Left cardiac atrium (tissue), 4 donors: ENCODE measurements at places on chromosomes 7 and 10. TPM values are rescaled to one million over a fixed set of nuclear protein-coding genes. Genes with fewer than 3 reads are reported as not detected.

AZGP1 gene
- total RNA-seq = 36.2 TPM

DNA sequence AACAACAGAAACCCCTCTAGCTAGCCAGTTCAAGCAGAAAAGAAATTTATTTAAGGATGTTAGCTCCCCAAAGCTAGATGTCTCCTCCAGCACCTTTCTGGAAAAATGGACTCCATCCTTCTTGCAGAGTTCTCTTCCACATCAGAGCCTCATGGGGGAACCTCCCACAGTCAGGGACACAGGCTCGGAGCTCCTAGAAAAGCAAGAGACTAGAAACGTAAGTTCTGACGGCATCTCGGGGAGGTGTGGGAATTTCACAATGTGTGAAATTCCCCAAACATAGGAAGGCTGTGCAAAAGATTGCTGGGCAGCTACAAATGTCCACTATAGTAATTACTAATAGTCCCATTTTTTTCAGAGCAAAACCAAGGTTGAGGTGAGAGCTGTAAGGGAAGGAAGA lies 184.8 kb downstream of the EVX1 start:
- no peak for DNase-seq

VWDE gene
- 8.8 TPM for total RNA-seq

AFAP1L2 gene
- total RNA-seq = 5.5 TPM

DNA sequence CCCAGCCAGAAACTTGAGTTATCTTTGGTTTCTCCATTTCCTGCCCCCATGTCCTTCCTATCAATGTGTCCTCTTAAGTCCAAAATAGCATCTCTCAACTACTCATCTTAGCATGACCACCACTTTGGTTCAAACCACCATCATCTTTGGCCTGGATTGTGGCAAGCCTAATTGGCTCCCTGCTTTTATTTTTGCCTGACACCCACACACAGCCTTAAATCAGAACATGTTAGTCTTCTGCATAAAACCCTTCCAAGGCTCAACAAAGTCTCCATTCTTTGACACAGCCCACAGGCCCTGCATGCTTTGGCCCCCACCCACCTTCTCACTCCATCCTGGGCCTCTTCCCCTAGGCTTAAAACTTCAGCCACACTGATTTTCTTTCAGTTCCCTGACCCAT lies 2.0 kb upstream of the TSPAN14 start:
- no peak for DNase-seq

BNIP3 gene
- total RNA-seq = 87.1 TPM

PTF1A gene
- not detected for total RNA-seq

EXOSC1 gene
- 16.6 TPM for total RNA-seq

DNA sequence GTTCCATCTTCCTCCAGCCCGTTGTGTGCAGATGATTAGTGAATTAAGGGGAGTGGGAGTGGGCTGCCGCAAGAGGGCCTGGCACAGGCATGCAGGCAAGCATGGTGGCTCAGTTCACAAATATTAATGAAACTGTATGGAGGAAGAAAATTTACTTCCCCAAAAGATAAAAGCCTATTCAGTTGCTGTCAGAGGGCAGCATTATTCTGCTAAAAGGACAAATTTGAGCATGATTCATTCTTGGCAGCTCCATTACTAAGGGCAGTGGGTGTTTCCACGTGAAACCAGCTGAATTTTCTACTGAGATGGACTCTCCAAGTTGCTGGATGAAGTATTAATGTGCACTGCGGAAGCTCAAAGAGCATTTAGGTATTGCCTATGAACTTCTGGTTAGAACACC lies 90.9 kb upstream of the WDR11 start:
- DNase-seq = no peak

- DNase-seq = peak; percentile 86
Measured at GRCh38 chr7:43583424-43584194, 701 bp downstream of the STK17A start.

DNA sequence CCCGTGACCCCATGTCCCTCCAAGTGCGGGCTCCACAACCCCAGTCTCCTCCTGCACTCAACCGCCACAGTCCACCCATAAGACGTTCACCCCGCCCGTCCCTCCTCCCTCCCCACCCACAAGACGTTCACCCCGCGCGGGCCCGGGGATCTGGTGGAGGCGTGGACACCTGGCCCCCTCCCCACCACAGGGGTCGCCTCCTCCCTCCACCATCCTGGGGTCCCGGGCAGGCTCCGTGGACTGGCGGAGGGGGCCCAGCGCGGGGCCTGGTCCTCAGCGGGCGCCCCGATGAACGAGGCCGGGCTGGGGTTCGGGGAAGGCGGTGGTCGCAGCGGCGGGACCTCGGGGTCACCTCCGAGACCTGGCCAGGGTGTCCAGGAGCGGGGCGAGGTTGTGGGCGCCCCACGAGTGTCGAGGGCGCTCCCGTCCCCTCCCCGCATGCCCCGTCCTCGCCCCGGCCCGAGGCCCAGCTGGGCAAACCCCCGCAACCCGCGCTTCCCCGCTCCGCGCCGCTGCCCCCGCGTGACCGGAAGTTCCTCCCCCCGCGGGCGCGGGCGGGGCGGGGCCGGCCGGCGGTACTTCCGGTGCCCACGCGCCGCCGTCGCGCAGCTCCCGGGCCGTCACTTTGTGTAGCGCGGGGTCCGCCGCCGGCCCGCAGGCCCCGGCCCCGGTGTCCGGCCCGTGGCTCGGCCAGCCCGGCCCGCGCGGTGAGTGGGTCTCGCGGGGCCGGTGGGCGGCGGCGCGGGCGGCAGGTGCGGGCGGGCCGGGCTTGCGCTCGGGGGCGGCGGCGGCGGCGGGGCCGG lies at the start of gene ZNF316:
Gene ZNF316, plus strand, starts transcription at position 578 of the 803 bp plus-strand sequence. CDS start 5,092 bp downstream, outside the sequence.
- DNase-seq = peak; percentile 71

DNA sequence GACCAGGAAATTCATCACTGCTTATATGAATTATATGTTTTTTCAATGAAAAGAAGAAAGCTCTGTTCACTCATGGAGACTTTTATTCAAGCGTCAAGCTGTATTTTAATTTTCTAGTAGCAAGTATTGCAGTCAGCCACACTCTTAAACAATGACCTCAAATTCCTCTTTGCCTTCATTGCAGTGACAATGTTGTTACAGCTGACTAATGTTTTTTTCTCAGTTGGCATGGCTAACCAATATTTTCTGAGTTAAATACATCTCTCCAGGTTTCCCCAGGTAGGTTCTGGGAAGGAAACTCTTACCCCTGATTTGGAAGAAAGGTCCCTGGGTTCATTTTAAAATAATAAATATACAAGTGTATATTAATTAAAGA lies 241.5 kb downstream of the WDR11 start:
- DNase-seq = no peak

DNA sequence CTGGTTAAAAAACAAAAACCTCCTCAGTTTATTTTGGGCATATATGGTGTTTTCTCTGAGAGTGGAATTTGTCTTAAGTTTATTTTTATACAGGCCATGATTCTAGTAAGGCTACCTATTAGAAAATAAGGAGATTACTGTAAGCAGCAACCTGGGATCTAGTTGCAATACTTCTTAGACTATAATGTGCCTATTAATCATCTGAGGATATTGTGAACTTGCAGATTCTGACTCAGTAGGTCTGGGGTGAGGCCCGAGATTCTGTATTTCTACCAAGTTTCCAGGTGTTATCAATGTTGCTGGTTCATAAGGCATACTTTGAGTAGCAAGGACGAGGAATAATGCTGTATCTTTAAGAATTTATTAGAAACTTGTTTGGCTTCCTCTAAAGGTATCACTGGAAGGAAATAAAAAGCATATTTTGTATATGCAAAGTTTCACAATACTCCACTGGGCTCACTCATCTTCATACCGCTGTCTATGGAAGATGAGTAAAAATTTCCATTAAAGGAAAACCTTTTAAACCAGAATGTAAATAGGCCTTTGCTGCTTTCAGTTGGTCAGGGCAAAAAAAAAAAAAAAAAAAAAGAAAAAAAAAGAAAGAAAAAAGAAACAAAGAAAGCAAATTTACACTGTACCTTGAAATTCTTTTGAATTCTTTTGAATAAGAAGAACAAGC lies 105.8 kb downstream of the BMPER start:
- no peak for DNase-seq

DNA sequence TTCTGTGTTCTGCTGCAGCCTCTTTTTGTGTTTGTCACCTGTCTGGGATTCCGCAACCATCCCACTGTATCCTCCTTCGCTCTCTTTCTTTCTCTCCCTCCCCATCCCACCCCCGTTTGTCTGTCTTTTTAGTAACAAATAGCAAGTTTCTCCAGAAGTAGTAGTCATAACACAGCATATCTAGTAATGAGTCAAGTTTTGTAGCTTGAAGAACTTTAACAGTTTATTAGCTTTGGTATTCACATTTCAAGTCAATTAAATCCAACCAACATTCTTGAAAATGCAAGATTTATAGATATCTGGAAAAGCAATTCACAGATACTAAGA lies 154.1 kb upstream of the MTPN start:
- no peak for DNase-seq

MMP21 gene
- 0.34 TPM for total RNA-seq

DNA sequence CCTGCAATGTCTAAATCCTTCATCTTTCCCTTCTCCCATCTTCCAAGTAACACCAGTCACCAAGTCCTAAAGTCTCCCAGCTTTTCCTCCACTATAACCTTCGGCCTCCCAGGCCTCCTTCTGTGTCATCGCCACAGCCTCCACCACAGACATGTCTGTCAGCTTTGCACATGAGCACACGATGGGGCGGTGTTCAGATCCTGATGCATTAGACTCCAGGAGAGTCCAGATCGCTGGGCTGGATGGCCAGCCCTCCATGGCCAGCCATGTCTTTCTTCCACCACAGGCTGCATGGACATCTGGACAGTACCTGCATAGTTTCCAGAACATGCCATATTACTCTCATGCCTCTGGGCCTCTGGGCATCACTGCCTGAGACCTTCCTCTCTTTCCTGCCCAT lies 974.2 kb upstream of the ZNF722 start:
- DNase-seq = no peak

- no peak for DNase-seq
Measured at GRCh38 chr7:22613496-22613895, 113.5 kb upstream of the IL6 start.

NEUROG3 gene
- 0.27 TPM for total RNA-seq

DNA sequence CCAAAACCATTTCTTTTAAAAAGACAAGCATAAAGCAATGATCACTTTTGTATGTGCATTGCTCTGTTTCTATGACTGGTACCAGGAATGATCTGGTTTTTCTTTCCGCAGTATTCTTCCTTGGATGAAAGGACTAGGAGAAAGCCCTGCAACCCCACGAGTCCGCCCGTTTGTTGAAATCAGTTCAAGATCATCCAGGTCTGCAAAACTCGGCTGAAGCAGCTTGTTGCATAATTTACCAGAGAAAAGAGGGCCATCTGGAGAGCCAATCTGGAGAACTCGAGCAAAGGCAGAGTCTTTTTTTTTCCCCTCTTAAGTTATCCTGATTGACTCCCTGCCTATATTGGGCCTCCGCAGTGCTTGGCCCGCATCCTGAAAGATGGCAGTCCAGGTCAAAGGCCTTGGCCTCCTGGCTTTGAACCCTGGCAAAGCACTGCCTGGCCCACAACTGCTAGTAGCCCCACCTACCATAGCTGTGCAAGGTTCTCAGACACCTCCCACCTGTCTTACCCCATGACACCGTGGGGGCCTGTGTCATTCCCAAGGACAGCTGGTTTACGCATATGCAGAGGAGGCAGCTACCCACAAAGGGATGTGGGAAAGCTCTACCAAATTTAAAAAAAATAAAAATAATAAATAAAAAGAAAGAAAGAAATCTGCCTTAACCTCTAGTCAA lies 572.2 kb downstream of the INHBA start:
- no peak for DNase-seq

GRCh38 chr7:22793593-22794462 lies 28.8 kb downstream of the TOMM7 start:
- no peak for DNase-seq

OR6V1 gene
- total RNA-seq = not detected

KDM7A gene
- total RNA-seq = 12.7 TPM

- DNase-seq = no peak
Measured at GRCh38 chr7:75064291-75064690, 9.3 kb downstream of the RCC1L start.

DNA sequence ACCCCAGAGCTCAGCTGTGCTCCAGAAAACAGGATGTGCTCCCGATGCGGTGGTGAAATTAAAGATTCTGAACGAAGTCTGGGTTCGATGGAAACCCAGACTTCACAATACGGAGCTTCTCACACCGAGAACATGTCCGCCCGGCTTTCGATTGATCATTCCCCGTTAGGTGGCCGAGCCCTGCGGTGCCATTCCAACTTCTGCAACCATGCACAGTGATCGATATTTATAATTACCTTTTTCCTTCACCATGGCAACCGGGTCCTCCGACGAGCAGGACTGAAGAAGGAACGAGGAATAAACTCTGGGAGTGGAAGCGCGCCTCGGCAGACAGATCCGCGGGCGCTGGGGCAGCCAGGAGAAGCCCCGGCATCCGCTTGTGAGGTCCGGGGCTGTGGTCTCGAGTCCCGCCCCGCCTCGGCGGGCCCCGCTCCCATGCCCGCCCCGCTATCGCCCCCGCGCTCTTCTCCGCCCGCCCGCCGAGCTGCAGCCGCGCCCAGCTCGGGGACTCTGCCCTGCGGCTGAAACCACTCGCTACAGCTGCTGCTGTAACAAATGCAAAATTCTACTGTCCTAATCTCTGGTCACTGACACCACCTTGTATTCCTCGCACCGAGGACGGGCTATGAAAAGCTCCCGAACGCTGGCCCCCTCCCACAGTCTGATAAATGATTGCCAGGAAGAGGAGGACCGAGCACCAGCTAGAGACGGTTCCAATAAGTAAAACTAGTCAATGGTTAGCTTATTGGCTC lies 26.2 kb downstream of the ABLIM1 start:
- DNase-seq = peak; percentile 53

DNA sequence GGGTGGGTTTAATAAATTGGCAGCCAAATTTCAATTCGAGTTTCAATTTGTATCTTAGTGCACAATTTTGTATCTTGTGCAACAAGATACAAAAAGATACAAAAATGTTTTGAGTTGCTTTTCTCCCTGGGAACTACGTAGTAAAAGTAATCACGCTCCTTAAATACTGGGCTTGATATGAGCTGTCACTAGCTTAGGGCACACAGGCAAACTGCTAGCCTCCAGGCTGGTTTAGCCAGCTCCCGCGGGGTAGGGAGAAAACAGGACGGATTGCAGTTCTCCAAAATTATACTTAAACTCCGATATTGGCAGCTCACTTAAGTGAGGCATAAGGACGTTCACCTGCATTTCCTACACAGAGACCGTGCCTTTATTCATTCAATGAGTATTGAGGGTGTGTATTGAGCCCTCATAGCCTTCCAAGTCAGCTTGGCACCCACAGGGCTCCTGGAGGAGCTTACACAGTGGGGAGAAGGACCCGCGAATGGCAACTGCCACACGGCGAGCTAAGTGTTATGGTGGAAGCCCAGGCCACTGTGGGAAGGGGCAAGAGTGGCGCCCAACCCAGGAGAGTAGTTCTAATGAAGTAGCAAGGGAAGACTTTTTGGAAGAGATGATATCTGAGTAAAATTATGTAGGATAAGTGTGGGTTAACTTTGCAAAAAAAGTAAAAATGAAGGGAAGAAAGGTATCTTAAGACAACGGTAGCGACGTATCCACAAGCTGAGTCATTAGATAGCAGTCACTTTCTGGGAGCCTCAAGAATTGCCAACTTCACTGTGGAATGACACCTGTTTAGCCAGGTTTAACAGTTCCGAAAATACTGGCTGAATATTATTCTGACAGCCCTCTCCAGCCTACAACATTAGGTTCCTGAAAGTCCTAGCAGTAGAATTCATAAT lies 1.6 kb upstream of the EPC1 start:
- no peak for DNase-seq

GRCh38 chr7:113086431-113086888 lies at the start of gene GPR85:
GPR85 (minus strand) TSS chr7:113086827; CDS start chr7:113084721, 2,106 bp downstream.
- DNase-seq = peak; percentile 68

GRCh38 chr7:73851410-73852338 lies 9.3 kb upstream of the TMEM270 start:
- no peak for DNase-seq
